ENCODE measurements at places on chromosomes 3 and 15.

DNA sequence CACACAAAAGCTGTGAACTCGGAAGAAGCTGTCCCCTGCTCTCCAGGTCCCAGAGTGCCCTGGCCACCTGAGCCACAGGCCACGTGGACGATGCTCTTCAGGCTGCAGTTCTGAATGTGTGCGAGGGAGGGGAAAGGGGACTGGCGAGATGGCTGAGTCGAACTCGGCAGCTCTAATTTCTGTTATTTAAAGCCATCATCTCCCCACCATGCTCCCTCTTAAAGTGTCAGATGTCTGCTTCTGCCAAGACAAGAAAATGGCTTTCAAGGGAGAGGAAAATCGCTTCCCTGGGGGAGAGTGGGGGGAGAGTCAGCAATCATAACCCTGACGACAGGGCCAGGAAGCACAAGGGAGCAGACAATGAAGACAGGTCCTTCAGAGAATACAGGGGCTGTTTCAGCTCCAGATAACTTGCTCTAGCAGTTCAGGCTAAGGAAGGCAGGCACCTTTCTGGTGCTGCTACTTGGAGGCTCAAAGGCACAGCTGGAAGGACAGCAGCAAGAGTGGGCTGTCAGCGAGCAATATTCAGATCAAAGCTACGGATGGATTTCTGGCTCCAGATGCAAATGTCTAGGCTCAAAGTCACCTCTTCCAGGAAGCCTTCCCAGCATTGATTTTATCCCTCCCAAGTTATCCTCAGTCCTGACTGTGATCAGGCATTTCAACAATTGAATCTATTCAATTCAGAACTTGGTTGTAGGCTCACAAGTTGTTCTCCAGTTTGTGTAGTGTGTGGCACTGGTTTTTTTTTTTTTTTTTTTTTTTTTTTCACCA lies 15.5 kb upstream of the CCDC33 start:
- DNase-seq: no peak

- DNase-seq: no peak
Measured at GRCh38 chr3:131142580-131142979, 115.9 kb downstream of the NEK11 start.

- no peak for DNase-seq
Measured at GRCh38 chr3:146554151-146554760, 9.8 kb upstream of the PLSCR1 start.

- no peak for DNase-seq
Measured at GRCh38 chr3:65669163-65669875, 369.4 kb downstream of the MAGI1 start.

- DNase-seq: no peak
Measured at GRCh38 chr15:85967553-85967952, 112.1 kb upstream of the AGBL1 start.

DNA sequence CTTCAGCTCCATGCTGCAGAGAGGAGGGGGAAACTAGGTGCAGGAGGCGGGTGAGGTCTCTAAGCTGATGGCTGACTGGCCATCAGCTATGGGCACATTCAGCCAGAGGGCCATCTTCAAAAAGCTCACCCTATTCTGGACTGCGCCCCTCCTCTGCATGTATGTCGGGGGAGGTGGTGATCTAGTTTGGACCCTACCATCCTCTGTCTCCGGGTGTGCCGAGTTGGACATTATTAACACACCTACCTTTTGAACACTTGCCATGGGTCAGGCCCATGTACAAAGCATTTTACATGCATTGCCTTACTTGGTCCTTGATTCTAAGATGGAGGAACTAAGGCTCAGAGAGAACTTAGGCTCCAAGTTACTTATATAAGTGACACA lies 1.4 kb downstream of the NISCH start:
- no peak for DNase-seq

DNA sequence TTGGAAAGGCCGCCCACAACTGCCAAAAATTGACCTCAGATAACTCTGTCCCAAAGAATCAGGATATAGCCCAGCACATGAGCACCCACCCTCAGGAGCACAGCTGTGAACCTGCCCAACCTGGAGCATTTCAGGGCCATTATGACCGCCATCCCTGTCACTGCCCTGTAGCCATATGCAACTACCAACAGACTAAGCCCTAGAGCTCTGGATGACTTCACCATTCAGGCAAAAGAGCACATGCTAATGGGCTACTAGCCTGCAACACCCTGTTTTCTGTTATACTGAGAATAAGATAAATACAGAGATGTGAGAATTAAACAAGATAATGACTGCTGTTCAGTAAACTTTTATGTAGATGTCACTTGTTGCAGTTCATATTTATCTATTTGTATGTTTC lies 45.0 kb downstream of the TXNRD3 start:
- no peak for DNase-seq

- no peak for DNase-seq
Measured at GRCh38 chr3:149080011-149080698, 6.2 kb downstream of the HLTF start.

DNA sequence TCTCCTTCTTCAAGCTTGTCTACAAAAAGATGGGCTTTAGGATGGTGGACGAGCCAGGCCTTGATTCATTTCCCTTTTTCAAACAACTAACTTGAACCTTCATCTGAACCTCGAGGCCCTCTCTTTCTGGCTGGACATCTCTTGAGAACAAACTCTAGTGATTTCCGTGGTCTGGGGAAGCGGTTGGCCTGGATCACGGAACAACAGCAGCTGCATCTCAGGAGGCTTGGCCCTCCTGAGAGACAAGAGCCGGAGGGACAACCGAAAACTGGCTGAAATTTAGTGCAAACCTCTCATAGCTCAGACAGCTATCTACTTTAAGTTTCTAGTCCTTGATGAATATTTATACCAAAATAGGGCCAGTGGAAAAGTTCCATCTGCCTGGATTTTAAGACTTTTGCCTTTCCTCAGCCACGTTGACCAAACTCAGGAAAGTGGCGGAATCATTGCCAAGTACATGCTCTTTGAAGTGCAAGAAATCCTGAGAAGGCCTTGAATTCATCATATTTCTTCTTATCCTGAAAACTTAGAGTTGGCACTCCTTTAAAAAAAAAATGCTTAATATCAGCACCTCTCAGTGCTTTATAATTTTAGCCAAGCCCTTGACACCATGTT lies 14.5 kb downstream of the LMCD1 start:
- DNase-seq: no peak

DNA sequence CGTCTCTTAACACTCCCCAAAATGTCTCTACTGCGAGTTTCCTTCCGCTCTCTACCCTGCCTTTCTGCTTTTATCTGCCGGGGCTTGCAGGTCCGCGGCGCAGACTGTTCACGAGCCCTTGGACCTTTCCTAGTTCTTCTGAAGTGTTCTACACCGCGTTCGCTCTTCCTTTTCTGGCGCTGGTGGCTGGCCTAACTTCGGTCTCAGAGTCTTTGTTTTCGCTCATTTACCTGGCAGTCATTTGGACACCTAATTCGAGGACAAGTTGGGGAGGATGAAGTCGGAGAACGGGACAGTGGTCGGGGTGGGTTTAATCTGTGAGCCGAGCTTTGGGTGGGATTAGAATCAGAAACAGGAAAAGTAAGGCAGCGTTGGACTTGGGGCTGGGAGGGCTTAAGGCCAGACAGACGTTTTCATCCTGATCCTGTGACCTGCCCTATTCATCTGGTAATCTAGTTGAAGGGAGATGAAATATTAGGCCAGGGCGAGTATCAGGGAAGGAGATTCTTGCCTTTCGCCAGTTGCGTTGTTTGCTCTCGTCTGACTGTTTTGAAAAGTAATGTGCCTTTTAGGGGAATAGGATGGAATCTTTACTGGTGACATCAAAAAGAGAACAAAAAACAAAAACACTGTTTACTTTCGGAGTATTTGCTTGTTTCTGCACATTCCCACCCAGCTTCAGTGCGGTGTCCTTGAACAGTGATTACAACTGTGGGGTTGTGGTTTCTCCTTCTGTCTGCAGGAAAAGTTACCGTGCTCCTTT lies 1.8 kb downstream of the DIPK2A start:
- no peak for DNase-seq

- no peak for DNase-seq
Measured at GRCh38 chr3:167816953-167817352, 81.4 kb downstream of the SERPINI1 start.

DNA sequence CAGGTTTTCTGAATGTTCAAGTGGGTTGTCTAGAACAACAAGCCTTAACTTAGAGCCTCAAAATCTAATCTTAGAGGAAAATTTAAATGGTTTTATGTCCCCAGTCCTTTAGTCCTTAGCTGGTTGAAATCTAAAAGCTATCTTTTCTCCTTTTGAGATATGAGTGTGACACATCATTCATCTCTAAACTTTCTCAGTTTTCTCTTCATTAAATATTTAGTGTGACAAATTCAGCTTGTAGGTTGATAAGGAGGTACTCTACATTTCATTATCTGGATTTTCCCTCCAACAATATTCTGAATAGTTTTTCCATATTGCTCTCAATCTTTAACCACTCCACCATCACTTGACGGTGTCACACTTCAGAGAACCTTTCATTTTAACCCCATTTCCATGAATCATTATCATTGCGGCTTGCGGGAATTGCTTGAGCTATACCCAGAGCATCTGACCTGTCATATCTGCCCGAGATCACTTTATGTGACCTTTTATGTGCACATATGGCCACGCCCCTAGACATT lies 16.1 kb upstream of the ATP8B4 start:
- no peak for DNase-seq

GRCh38 chr3:184663356-184663755 lies 48.5 kb downstream of the MAGEF1 start:
- no peak for DNase-seq

GRCh38 chr15:70269311-70269911 lies 171.7 kb upstream of the TLE3 start:
- DNase-seq: no peak

- DNase-seq: no peak
Measured at GRCh38 chr3:182382112-182382857, 411.0 kb upstream of the ATP11B start.

GRCh38 chr3:105513886-105514285 lies 147.2 kb downstream of the ALCAM start:
- no peak for DNase-seq

- DNase-seq: no peak
Measured at GRCh38 chr3:140726066-140726465, 48.2 kb downstream of the TRIM42 start.

- DNase-seq: no peak
Measured at GRCh38 chr3:9130345-9131305, 118.8 kb downstream of the SRGAP3 start.

- DNase-seq: no peak
Measured at GRCh38 chr3:195438371-195438770, 4.4 kb downstream of the ACAP2 start.

DNA sequence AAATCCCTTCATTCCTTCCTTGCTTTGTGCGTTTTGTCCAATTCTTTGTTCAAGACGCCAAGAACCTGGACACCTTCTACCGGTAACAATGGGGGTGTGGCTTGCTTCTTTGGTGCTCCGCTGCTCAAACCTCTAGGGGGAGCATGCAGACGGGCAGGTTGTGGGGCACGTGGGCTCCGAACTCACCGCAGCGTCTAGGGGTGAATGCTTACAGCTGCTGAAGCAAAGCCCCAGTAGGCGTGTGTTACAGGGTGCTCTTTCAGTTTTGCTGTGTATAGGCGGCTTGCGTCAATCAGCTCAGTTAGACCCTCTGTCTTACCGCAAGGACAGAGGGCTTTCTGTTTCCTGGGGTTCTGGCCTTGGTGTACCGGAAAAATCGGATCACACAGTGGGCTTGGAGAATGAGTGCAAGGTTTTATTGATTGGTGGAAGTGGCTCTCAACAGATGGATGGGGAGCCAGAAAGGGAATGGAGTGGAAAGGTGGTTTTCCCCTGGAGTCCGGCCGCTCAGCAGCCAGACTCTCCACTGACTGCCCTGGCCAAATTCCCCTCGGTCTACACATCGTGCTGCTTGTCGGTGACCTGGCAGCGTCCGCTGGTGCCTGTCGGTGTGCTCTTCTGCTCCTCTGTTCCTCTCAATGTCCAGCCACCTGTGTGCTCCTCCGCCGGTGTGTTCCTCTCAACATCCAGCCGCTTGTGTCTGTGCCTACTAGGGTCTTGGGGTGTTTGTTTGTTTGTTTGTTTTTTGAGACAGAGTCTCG lies 1.2 kb upstream of the LRRC34 start:
- DNase-seq: peak; percentile 78

DNA sequence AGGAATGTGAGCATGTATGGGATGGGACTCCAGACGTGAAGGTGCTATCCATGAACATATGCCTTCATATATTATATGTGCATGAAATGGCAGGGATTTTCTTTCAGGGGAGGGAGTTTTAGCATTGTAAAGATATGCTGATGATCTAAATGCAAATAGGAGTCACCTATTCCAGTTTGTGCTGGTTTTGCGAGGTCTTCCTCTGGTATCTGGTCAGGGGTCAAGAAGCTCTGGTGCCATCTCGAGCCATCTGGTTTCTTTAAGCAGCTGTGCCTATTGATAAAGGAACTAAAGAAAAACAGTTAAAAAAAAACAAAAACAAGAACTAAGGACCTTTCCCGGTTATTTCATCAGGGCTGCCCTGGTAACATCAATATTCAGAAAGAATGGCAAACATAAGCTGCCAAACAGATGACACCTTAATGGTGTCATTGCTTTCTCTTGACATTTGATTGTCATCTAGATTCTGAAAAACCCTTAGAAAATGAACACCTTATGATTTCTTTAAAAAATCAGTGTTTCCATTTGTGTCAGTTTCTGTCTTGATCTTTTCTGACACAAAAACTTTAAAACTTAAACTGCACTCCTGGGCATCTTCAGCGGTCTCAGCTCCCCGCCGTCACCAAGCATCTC lies 22.7 kb downstream of the APH1B start:
- DNase-seq: no peak

- no peak for DNase-seq
Measured at GRCh38 chr3:95615592-95616310, 1198.6 kb upstream of the EPHA6 start.

- no peak for DNase-seq
Measured at GRCh38 chr15:69150841-69151240, 9.6 kb upstream of the GLCE start.

GRCh38 chr3:155753038-155753639 lies 8.3 kb upstream of the PLCH1 start:
- no peak for DNase-seq

DNA sequence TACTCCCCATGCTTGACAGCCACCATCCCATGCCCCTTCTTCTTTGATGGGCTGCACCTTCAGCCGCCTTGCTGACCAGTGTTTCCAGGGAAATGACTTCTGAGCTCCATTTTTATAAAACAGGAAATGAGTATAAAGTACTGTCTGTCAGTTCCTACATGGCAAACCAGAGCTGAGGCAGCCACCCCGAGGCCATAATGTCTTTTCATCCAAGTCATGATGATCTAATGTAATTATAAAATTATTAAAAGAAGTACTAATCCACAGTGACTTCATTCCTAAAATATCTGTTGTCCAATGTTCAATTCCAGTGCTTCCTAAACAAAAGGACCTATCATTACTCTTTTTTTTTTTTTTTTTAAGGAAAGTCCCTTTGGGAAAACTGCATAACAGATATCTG lies 75.2 kb upstream of the HERC1 start:
- no peak for DNase-seq

- no peak for DNase-seq
Measured at GRCh38 chr3:54901906-54902685, 25.8 kb downstream of the LRTM1 start.

- DNase-seq: no peak
Measured at GRCh38 chr3:54882129-54882833, 45.6 kb downstream of the LRTM1 start.

- DNase-seq: no peak
Measured at GRCh38 chr3:20846832-20847231, 660.8 kb upstream of the SGO1 start.

Data from activated T-cell treated with anti-CD3 and anti-CD28 coated beads, Interleukin-2, amount 50 U/mL, for 24 hours (primary cell).